ENCODE measurements at places on chromosomes 4 and X.

DNA sequence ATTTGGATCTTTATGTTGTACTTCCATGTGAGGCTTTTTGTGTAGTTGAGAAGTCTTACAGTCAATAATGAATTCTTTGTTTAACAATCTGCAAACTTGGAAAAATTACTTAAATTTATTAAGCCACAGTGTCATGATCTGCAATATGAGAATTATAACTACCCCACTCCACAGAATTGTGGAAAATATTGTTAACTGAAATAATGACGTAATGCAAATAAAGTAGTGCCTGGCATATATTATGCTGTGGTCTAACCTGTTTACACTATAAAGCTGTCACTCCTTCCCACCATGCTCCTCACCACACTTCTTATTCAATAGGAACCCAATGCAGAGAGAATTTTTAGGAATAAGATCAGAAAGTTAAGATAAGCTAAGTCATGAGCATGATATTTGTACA is 632.1 kb upstream of the GALNTL6 start:
- no peak for DNase-seq

- no peak for DNase-seq
Measured at GRCh38 chrX:103446665-103447302, 70.4 kb downstream of the BEX3 start.

DNA sequence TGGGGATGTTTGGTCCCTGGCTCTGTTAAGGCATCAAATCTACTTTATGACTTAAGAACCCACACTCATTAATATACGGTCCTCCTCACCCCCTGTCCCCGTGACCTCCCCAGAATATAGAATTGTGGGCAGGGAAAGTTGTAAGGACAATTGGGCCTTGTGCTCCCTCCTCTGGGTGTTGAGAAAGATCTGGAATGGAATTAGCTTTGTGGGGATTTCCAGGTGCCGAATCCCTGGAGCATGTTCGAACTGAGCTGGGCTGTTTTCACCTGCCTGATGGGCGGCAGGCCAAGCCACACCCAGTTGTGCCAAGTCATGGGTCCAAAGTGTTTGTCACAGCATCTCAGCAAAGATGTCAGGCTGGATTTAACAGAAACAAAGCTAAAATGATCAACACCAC is 349.3 kb upstream of the KLF3 start:
- DNase-seq = no peak

GRCh38 chr4:18105030-18106011 is 83.8 kb upstream of the LCORL start:
- no peak for DNase-seq

DNA sequence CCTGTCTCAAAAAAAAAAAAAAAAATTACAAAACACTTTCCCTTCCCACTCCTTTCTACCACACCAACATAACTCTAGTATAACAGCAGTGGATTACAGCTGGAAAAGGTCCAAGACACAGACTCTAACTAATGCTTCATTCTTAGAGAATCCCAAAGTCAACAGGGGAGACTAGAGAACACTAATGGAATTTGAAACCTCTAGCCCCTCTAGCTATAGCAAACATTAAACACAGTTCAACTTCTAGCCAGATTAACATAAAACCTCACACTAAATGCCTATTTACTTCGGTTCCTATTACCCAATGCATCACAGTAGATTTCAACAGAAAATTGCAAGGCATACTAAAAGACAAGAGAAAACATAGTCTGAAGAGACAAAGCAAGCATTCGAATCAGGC is 10.5 kb upstream of the DHX15 start:
- DNase-seq = no peak
